ENCODE measurements at places on chromosomes 2 and 18.

DNA sequence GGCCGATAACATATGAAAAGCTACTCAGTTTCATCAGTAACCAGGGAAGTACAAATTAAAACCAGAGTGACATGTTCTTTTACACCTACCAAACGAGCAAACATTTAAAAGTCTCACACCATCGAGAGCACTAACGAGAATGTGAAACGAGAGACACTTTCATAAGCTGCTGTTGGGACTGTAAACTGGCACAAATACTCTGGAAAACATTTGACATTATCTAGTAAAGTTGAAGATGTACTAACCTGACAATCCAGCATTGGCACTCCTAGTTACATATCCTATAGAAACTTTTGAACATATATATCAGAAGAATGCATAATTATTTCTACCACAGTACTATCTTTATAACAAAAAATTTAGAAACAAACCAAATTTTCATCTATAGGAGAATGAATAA, 28.1 kb downstream of the NBAS start:
- no peaks in the 10 kb centered on the region for H3K27me3 ChIP-seq
- no peak overlapping the region for H3K4me3 ChIP-seq
- no peak for DNase-seq
- H3K27ac ChIP-seq: no peak overlapping the region
- H3K36me3 ChIP-seq: no peaks in the 10 kb centered on the region

DNA sequence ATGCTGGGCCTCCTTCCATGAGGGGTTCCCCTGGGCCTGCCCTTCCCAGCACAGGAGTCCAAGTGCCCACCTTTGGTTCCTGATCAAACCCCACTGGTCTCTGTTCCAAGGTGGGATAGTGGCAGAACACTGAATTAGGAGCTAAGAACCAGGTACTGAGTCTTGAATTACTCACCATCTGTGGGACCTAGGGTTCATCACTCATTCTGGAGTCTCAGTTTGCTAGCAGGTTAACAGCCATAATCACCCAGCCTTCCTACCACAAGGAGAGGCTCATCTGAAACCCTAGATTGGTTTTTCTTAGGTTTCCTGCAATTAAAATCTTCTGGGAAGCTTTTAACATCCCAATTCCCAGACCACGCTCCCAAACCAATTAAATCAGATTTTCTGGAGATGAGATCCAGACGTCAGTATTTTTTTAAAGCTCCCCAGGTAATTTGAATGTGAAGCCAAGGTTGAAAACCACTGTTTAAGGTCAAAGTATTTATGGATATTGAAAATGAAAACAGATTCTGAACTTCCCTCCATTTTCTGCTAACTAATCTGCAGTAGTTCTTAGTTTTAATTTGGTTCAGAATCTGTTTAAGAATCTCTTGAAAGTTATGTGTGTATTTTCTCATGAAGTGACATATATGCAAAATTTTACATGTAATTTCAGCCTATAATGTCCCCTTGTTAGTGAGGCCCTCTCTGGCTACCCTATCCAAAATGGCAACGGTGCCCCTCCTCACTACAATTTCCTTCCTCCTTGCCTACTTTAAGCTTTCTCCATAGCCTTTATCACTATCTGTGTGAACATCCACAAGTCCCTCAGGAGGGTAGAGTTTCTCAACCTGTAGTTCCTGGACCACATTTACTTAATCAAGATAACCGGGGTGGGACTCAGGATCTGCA, 166.5 kb upstream of the CXCR4 start:
- H3K27ac ChIP-seq: no peak overlapping the region
- no peaks in the 10 kb centered on the region for H3K4me1 ChIP-seq
- no peak for DNase-seq
- H3K4me3 ChIP-seq: no peak overlapping the region
- H3K27me3 ChIP-seq: no peaks in the 10 kb centered on the region

- no peaks in the 10 kb centered on the region for H3K4me1 ChIP-seq
- no peak for DNase-seq
- H3K4me3 ChIP-seq: no peak overlapping the region
- H3K27me3 ChIP-seq: no peaks in the 10 kb centered on the region
Observed at GRCh38 chr2:237867465-237867864, 8.0 kb downstream of the RAMP1 start.

GRCh38 chr18:62396967-62397366, 71.9 kb downstream of the TNFRSF11A start:
- H3K4me1 ChIP-seq: no peaks in the 10 kb centered on the region
- H3K4me3 ChIP-seq: no peak overlapping the region
- H3K36me3 ChIP-seq: no peaks in the 10 kb centered on the region
- no peaks in the 10 kb centered on the region for H3K27me3 ChIP-seq
- H3K27ac ChIP-seq: no peak overlapping the region
